ENCODE measurements at places on chromosomes 5 and 9.

- peak; percentile 30 for DNase-seq
Observed at GRCh38 chr5:94745786-94746730, 127.6 kb downstream of the SLF1 start.

DNA sequence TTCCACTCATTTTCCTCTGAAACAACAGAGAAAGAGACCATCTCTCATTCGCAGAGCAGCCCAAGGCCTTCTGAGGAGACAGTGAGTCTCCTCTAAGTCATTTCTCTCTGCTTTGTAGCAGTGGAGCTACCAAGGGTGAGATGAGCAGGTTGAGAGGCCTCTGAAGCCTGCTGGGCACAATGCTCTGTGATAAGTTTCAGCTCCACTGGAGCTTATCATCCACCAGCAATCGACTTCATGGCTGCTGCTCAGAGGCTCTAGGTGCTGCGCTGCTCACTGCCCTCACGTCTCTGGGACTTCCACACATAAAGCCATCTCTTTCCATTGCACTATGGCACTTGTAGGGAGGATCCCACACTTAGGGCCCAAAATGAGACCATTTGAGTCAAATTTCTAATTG lies 96.3 kb downstream of the CMYA5 start:
- DNase-seq: no peak

DNA sequence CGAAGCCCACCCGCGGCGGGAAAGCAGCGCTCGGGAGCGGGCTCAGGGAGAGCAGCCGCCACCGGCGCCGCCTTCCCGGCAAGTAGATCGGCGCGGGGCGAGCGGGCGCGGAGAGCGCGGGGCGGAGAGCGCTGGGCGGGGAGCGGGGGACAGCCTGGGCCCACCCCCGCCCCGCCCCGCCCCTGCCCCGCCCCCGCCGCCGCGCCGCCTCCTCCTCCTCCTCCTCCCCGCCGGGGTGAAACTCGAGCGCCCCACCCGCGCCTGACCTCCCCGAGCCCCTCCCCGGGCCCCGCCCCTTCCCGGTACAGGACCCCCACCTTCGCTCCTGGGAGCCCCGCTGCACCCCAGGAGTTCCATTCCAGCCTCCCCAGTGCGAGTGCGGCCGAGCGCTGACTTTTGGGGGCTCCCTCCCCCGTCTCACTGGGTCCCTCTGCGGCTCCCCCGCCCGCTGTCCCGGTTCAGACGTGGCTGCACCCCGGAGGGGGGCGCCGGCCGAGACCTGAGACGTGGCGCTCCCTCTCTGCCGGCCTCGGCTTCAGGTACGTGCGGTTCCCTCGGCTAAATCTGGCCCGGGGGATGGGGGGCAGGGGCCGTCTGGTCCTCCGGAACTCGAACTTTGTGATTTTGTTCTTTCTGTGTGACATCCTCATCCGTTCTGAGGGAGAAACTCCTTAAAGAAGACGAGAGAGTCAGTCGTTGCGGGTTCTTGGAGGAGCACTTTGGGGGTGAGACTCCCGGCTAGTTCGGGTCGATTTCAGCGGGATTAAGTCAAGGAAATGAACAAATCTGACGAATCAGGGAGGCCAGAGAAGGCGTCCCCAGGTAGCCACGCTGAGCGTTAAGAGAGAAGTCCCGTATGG lies at the start of gene SEMA5A:
Gene SEMA5A (minus strand): TSS at position 84 of the 860 bp plus-strand sequence. CDS start 166,129 bp downstream, outside the sequence.
- no peak for DNase-seq

DNA sequence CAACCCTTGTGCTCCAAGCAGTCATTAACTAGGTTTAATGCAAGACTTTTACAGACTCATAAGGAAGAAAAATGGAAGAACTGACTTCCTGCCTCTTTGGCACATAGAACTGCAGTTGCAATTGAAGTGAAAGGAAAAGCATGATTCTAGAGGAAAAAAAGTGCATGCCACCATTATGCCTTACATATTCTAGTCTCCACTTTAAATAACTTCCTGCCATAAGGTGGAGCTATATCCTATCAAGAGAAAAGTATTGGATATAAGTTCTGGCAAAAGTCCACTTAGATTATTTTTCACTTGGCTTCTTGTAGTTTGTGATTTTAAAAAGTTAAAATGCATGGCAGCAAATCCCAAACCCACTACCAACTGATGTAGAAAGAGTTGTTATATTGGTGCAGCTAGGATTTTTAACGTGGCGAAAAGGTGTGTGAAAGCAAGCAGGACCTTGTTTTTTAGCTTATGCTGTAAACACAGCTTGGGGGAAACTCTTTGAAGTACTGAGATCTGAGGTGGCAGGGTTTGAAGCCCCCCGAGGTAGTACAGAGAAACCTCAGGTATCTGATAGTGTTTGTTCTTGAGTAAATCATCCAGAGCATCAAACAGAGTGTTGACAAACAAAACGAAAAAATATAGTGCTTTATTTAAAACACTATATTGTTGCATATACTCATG lies 117.9 kb downstream of the ANXA1 start:
- DNase-seq: no peak

DNA sequence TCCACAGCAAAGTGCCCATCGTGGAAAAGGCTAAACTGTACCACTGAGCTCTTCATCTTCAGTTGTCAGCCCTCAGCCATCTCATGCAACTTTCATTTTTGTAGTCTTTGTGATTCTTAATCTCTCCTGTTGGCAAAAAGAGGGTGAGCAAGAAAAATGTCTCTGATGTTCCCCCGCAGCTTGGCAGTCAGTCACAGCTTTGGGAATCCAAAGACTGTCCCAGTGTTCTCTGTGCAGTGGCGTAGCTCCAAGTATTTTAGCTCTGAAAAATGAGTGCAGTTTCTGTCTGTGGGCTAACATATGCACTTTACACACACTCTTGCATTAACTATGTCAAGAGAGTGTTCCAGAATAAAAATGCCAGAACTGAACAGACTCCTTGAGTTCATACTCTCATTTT lies 372.2 kb downstream of the TMEM232 start:
- no peak for DNase-seq

- DNase-seq: no peak
Observed at GRCh38 chr9:28086881-28087280, 513.6 kb upstream of the C9orf72 start.

GRCh38 chr9:105483618-105484017 lies 35.8 kb downstream of the FSD1L start:
- DNase-seq: no peak

DNA sequence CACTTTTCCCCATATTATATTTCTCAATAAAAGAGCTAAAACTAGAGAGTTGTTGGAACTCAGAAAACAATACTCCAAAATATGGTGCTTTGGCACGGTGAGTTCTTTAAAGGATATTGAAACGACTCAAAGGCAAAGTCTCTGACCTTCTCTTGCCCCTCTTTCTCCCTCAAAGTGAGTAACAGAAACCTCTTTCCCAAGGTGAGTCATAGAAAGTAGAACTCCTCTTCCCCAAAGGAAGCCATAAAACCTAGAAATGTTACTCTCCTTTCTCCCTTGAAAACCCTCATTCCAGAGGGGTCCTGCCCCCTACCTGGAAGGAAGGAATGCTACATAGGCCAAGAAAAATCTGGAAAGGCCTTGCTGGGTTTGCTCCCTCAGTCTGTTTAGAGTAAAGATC lies 47.5 kb downstream of the RAPGEF6 start:
- DNase-seq: no peak

DNA sequence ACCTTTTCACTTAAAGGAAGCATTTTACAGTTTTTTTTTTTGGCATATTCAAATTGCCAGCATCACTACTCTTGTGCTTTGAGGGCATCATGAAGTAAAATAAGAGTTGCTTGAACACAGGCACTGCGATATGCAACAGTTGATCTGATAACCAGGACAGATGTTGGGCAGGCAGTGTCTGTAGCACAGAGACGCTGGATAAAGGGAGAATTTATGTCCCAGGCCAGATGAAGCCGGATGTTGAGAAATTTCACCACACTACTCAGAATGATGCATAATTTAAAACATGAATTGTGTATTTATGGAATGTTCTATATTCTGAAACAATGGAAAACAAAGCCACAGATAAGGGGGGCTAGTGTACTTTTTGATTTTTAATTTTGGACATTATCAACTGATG lies 71.4 kb downstream of the SLC12A2 start:
- DNase-seq: no peak

DNA sequence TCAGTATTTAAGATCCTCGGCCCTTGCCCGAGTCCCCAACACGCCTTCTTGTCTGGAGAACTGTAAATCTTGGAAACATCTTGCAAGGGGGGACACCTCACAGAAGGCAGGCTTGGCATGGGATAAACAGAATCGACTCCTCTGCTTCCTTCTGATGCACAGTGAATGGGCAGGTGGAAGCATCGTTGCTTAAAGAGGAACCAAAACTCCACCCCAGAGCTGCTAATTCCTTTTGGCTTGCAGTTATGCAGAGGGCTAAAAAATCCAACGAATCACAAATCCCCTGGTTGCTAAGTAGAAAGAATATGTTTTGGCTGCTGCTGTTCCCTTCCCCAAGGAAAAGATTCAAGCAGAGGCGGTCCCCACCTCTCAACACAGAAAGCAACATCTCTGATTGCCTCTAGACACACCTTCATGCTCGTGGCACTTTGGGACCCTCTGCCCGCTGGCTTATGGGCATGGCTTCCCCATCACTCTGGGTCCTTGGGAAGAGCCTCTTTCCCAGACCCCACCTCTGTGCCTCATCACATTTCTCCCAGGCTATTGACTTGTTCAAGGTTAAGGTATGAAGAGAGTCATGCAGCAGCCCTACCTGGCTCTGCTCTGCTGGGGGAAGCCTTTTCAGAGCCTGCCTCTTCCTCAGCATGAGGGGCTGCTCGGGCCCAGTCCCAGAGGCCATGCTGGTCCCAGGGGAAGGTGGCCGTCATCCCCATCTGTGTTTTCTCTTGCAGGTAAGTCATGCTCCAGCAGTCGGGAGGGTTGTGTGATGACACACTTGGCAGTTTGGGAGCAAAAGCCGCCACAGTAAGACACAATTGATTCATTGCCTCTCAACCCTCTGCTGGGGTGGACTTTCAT lies 137.1 kb downstream of the KCNIP1 start:
- no peak for DNase-seq

DNA sequence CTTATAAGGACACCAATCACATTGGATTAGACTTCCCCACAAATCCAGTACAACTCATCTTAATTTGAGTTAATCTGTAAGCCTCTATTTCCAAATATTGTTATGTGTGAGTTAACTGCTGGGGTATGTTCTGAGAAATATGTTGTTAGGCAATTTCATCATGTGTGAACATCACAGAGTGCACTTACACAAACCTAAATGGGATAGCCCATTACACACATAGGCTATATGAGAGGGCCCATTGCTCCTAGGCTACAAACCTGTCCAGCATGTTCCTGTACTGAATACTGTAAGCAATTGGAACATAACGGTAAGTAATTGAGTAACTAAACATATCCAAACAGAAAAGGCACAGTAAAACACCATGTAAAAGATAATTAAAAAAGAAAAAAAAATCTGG lies 19.1 kb upstream of the ARSI start:
- no peak for DNase-seq

DNA sequence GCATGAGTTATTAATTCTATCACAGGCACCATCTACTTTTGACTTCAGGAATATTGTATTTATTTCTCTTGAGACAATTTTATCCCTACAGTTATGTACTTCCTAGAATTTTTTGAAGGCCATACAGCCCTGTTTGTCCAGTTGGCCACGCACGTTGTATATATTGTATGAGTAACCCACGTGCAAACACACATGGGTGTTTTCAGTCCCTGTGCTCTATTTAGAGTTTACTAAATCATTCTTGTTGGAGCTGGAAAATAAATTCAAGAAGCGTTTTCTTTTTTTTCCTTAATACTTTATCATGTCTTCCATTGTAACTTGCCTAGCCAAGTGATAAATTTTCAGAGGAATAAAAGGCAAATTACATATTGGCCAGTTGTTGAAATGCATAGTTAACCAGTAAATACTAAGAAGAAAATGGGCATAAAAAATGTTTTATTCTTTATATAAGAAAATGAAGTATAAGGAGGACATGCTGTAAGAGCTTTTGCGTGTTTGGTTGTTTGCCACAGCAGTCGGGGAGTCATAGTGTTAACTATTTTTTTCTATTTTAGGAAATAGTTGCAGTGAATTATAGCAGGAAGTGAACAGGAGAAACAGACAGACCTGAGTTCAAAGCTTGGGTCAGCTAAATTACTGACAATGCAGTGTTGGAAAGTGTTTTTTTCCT lies 86.4 kb upstream of the MINAR2 start:
- DNase-seq: no peak

- no peak for DNase-seq
Observed at GRCh38 chr5:135993880-135994636, 34.7 kb upstream of the TGFBI start.

- no peak for DNase-seq
Observed at GRCh38 chr5:156815988-156816599, 34.0 kb upstream of the PPP1R2B start.

- DNase-seq: no peak
Observed at GRCh38 chr5:4883360-4883759, 256.8 kb upstream of the ADAMTS16 start.

- DNase-seq: no peak
Observed at GRCh38 chr9:23541976-23542375, 284.1 kb downstream of the ELAVL2 start.

DNA sequence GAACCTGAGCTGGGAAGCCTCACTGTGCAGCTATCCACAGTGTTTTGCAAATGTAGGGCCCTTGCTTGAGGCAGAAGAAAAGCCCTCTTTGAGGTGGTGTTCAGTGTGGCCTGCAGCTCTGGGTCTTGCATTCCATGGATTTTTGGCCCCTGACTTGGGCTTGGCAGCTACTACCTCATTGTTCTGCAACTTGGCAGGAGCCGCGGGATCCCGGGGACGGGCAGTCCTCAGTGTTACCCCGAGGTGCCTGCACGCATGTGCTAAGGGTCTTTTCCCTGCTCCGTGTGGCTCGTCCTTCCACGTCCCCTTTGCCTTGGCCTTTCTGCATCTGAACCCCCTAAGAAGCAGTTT lies 39.8 kb downstream of the NEK6 start:
- no peak for DNase-seq

DNA sequence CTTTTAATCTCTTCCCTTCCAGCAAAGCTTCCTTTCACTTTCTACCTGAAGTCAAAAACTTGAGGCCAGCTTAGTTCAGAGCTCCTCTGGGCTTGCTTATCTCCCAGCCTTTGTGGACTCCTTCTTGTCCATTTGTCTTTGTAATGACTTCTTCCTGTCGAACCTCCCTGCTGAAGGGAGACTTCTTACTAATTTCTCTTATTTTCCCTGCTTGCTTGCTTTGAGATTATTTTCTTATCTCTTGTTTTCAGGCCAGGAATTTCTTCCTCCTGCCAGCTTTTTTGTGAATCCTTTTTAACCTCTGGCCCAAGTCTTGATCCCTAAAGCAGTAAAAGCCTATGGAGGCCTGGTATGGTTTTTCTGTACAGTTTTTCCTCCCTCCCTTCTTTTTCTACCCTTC lies 46.8 kb upstream of the DHFR start:
- DNase-seq: no peak

- DNase-seq: no peak
Observed at GRCh38 chr5:119795768-119796167, 166.4 kb downstream of the FAM170A start.

Measured in inflammatory macrophage (primary cell).